H54 (cell line): ENCODE measurements at places on chromosomes 2 and 18.
A peak's percentile ranks its signal among the peaks of the same experiment; 100 is the strongest.

GRCh38 chr18:28110924-28111323 lies 66.0 kb downstream of the CDH2 start:
- no peak for DNase-seq

DNA sequence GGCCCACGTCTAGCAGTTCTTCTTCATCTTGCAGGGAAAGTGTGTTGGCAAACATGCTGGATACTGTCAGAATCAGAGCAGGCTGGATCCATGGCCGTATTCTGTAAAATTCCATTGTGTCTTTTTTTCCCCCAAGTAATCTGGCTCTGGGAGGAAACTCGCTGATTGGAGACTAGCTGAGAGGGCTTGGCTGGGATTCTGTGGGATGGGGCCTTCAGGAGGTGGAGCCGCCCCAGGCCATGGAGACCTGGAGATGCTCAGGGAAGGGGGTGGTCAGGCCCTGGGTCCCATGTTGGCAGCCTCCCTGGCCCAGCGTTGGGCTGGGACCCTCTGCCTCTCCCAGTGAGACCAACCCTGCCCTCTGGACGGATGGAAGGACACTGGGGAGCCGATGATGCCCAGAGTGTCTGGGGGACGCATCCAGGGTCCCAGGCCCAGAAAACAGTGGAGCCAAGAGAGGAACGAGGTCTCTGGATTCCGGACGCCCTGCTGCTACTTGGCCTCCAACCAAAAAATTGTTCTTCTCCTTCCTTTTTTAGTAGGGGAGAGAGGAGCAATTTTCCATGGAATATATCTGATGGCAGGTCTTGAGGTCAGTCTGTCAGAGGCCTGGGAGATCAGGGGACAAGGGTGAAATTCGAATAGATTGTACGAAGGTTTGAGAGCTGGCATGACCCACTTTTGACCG lies 114.5 kb downstream of the AGAP1 start:
- DNase-seq: no peak

DNA sequence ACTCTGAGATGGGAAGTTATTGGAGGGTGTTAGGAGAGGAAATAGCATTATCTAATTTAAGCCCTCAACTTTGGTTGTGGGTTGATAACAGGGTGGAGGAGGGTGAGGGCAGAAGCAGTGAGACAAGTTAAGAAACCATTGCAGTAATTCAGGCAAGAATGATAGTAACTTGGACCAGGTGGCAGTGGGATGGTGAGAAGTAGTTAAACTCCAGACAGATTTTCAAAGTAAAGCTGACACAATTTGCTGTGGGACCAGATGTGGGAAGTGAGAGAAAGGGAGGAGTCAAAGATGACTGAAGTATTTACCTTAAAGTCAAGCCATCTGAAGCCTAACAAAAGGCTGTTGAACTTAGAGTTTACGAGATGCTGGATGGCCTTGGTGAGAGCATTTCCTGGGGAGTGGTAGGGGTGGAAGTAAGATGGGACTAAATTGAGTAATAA lies 163.2 kb upstream of the KLF7 start:
- no peak for DNase-seq

DNA sequence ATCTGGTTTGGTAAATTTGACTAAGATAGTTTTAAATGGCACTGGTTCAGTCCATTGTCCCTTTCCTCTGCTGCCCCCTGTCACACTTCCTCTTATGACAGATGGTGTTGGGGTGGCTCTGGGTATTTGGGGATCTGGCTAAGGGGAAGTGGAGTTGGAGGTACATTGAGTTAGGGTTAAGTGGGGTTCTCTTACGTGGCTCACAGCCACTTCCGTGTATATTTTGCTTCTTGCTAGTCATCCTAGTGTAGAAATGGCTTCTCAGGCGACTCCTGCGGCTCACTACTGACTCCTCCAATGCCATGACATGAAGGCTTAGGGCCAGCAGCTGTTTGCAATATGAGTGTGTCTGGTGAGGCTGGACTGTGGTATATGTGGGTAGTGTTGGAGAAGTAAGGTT lies 187.0 kb downstream of the HAUS1 start:
- no peak for DNase-seq

DNA sequence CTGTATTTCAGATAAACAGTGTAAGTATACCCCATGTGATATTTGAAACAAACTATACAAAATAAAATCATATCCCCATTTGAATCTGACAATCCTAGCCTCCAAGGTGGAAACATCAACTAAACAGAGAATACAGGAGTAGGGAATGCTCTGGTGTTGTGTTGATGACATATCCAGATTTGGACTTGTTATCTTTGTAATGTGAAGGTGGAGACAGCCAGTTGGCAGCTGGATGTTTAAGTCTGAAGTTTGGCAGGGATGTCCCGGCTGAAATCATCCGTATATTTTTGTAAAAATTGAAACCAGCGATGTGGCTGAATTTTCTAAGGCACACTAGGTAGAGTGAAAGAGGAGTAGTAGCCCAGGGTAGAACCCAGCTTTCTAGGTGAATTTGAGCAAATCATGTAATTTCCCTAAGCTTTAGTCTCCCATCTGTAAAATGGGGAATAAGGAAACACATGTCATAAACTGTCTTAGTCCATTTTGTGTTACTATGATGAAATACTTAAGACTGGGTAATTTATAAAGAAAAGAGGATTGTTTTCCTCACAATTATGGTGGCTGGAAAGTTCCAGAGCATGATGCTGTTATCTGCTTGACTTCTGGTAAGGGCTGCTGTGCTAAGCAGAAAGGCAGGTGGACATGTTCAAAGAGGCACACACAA lies 246.6 kb upstream of the APCDD1 start:
- DNase-seq: no peak

GRCh38 chr18:13445241-13445897 lies 226.8 kb downstream of the LDLRAD4 start:
- DNase-seq: no peak

GRCh38 chr2:25066455-25066854 lies 24.6 kb downstream of the EFR3B start:
- no peak for DNase-seq

GRCh38 chr2:137980459-137980858 lies 16.2 kb downstream of the HNMT start:
- no peak for DNase-seq

GRCh38 chr2:28544922-28545589 lies 49.2 kb downstream of the PLB1 start:
- DNase-seq: no peak

GRCh38 chr2:68121873-68122679 lies 35.6 kb upstream of the PNO1 start:
- DNase-seq: peak; percentile 44

- no peak for DNase-seq
Observed at GRCh38 chr18:8029061-8029460, 461.9 kb downstream of the PTPRM start.

DNA sequence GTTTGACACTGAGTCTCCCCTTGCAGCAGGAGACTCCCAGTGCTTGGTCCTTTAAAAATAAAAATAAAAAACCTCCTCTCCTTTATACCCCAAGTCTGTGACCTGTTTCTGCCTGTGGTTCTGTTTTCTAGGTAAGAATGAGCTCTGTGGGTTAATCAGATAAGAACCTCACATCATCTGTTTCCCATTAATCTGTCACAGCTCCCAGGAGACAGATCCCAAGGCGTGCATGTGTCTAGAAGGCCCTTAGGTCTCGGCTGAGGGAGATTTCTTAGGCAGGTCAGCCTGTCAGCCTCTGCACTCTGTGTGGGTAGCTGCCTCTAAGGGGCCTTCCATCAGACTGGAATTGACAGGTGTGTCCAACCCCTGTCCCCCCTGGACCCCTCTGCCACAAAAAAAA lies 80.7 kb downstream of the FHOD3 start:
- DNase-seq: no peak

GRCh38 chr2:10232096-10232815 lies 70.4 kb upstream of the HPCAL1 start:
- DNase-seq: no peak

- DNase-seq: no peak
Observed at GRCh38 chr18:55663891-55664290, 75.9 kb upstream of the TCF4 start.

DNA sequence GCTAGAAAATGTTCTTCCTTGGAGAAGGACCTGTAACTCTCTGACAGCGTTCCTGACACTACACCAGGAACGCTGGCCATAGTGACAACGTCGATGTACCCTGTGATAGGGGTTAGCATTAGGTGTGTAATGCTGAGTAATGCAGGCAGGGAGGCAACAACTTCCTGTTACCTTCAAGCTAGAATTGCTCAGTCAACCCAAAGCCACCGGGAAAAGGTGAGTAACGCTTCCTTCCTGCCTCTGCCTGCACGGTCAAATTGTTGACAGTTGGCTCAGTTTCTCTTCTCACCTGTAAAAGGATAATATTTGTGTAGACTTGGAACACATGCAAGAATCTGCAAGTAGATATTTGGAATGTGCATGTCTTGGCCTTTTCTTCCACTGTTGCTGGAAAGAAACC lies 12.7 kb downstream of the FAM110C start:
- DNase-seq: no peak

DNA sequence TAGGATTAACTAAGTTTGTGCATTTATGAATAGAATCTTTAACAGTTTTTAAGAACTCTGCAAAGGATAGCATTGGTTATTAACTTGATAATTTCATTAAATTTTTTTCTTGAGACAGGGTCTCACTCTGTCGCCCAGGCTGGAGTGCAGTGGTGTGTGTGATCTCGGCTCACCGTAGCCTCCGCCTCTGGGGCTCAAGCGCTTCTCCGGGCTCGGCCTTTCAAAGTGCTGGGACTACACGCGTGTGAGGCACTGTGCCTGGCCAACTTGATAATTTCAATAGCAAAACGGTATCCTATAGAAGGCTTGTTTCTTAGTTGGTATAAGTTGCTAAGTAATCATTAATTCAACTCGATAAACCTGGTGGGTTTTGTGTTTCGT lies 38.0 kb downstream of the ADNP2 start:
- DNase-seq: no peak

GRCh38 chr2:59196491-59196890 lies 955.4 kb upstream of the FANCL start:
- DNase-seq: no peak

DNA sequence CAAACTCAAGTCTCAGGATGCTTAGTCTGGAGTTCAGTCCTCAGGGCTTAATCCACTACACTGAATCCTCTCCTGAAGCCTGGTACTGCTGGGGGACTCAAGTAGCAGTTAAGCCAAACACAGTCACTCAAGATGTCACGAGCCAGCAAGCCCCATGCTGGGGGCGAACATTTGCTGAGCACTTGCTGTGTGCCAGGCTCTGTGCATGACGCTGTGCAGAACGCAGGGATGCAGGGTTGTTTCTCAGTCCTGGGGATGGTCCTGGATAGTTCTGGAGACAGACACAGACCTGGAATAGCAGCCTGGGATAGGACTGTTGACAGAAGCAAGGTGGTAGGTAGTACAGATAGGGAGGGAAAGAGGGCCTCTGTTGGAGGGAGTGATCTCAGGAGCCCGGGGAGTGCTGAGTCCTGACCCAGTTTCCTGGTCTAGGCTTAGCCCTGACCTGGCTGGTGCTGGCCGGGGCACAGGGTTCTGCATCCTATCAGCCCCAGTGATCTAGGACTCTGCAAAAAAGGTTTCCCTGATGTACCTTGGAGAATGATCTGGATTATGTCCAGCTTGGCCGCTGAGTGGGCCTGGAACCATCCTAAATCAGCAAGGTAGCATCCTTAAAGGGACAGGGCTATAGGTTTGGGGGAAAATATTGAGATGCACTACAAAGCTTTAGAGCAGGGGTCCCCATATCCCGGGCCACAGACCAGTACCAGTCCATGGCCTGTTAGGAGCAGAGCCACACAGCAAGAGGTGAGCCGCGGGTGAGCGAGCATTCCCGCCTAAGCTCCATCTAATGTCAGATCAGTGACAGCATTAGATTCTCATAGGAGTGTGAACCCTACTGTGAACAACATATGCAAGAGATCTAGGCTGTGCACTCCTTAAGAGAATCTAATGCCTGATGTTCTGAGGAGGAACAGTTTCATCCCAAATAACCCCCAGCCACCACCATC lies 54.7 kb upstream of the OTOF start:
- DNase-seq: no peak

- DNase-seq: no peak
Observed at GRCh38 chr2:237139123-237139675, 53.5 kb downstream of the COPS8 start.

DNA sequence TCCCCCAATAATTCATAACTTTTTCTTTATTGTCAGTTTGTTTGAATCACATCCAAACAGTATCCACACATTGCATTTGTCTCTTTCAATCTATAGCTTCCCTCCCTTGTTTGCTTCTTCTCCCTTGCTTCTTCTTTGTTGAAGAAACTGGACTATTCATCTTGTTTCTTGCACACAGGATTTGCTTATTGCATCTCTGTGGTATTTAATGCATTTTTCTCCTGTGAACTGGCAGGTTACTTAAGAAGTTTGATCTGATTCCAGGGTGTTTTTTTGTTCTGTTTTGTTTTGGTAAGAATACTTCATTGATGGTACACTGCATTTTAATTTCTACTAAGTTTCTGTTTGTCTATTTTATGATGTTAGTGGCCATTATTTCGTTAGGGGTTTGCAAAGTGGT lies 166.8 kb downstream of the CAMKMT start:
- no peak for DNase-seq

DNA sequence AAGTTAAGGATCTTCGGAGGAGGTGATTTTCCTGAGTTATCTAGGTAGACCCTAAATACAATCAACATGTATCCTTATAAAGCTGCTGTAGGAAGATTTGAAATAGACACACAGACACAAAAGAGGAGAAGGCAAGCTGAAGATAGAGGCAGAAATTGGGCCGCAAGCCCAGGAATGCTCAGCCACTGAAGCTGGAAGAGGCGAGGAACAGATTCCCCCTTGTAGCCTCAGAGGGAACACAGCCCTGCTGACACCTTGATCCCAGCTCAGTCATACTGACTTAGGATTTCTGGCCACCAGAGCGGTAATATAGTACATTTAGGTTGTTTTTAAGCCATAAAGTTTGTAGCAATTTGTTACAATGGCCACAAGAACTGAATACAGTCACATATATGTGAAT lies 90.9 kb downstream of the ETAA1 start:
- DNase-seq: no peak

DNA sequence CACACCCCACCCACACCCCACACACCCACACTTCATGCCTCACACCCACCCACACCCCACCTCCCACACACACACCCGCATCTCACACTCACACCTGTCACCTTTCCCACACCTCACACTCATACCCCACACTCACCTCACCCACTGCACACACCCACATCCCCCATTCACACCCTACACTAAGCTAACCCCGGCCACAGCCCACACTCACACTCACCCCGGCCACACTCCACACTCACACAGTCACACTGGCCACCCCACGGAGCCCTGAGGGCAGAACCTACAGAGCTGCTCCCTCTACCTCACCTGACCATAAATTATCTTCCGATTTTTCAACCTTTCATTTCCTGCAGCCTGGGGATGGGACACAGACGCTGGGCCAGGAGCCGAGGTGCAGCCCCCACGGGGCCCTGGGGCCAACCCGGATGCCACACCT lies 241.3 kb downstream of the HDAC4 start:
- DNase-seq: no peak

DNA sequence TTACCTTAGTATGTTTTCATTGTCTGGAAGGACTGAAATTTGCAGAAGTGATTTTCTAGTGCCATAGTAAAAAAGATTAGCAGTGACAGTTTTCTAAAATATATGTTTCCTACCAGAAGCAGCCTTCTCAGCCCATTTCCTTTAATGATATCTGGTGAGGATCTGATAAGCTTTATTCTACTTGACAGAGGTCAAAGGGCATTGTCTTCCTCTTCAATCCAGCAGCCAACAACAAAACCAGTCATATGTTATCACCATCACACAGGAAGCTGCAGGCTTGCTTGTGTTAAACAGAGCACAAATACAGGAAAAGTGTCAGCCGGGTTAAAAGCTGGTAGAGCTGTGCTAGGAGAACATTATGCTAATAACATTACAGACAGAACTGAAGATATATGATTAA lies 35.6 kb upstream of the ZSWIM2 start:
- no peak for DNase-seq

GRCh38 chr2:201546576-201546975 lies 95.0 kb downstream of the STRADB start:
- DNase-seq: no peak
